ENCODE measurements at places on chromosomes 4 and X.

DNA sequence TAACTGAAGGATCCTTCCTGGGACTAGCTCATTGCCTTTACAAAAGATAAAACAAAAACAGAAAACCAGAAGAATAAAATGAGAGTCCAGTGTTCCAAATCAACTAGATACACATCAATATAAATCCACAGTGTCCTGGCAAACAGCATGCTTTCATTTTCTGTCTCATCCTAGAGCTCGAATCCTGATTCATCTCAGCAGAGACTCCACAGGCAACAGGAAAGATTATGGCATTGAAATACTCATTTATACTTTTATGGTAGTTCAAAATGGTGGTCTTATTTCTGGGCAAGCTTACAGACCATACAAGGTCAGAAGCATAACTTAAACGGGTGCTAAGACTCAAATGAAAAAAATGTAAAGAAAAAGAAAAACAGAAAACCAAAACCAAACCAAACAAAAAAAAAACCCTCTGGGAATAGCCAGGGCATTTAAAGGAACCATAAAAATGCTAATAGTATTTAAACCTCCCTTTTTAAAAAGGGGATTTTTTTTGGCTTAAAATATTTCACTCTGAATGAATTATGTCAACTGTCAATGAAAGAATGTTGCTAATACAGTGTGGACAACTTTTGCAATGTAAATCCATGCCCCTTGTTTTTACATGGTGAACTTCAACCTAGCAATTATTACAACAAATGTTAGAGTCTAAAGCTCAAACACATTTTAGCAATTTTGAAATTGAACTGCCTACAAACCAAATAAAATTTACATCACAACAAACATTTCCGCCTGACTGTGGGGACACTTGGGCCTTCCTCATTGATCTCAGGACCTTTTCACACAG is 57.9 kb downstream of the GPR101 start:
- no peak overlapping the region for H3K4me3 ChIP-seq
- H3K27me3 ChIP-seq: peaks cover 2% of the 10 kb centered on the region
- DNase-seq: no peak
- no peaks in the 10 kb centered on the region for H3K4me1 ChIP-seq
- no peak overlapping the region for H3K27ac ChIP-seq

DNA sequence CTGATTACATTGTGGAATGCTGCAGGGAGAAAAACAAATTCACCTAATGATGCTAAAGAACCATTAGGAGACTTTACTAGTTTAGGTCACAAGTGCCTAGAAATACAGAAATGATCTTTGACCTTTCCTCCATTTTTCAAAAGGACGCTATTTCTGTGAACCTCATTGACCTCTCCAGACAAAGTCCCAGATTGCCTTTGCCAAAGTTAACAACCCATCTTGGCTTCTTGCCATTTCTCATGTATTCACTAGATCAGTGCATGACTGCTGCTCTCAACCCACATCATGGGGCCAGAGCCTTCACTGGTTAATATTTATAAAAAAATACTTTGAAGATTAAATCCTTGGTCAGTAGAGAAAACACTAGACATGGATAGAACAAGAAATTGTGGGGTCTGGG is 19.9 kb upstream of the AR start:
- H3K27ac ChIP-seq: no peak overlapping the region
- H3K4me3 ChIP-seq: no peak overlapping the region
- no peaks in the 10 kb centered on the region for H3K27me3 ChIP-seq
- H3K4me1 ChIP-seq: no peaks in the 10 kb centered on the region
- no peak for DNase-seq

DNA sequence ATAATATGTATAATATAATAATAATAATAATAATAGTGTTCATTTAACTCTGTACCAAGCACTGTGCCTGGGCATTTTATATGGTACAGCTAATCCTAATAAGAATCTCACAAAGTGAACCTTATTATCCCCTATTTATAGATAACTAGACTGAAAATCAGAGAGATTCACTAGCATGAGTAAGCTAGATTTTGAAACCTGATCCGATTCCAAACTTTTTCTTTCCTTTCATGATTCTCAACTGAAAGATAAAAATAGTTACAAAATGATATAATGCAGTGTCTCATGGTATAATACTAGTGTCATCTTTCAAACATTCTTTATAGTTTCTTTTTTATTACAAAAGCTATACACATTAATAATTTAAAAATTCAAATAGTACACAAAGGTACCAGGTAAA is 55.9 kb upstream of the RNF128 start:
- H3K27ac ChIP-seq: no peak overlapping the region
- H3K4me1 ChIP-seq: no peaks in the 10 kb centered on the region
- no peaks in the 10 kb centered on the region for H3K27me3 ChIP-seq
- H3K36me3 ChIP-seq: no peaks in the 10 kb centered on the region
- H3K4me3 ChIP-seq: no peak overlapping the region
- no peak for DNase-seq

GRCh38 chr4:53963781-53964180 is 100.6 kb downstream of the CHIC2 start:
- no peaks in the 10 kb centered on the region for H3K36me3 ChIP-seq
- no peak overlapping the region for H3K4me3 ChIP-seq
- H3K27me3 ChIP-seq: no peaks in the 10 kb centered on the region
- peaks cover 3% of the 10 kb centered on the region for H3K4me1 ChIP-seq

DNA sequence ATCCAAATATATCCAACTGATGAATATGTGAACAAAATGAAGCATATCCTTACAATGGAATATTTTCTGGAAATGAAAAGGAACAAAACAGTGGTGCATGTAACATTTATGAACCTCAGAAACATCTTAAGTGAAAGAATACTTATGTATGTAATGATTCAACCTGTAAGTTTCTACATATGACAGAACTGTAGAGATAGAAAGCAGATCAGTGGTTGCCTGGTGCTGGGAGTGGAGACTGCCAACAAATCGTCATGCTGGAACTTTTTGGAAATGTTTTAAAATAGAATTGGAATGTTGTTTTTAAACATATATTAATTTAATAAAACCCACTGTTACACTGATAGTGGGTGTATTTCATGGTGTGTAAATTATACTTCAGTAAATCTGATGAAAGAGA is 667.5 kb downstream of the RAPGEF2 start:
- H3K36me3 ChIP-seq: no peaks in the 10 kb centered on the region
- H3K4me1 ChIP-seq: no peaks in the 10 kb centered on the region
- H3K4me3 ChIP-seq: no peak overlapping the region

DNA sequence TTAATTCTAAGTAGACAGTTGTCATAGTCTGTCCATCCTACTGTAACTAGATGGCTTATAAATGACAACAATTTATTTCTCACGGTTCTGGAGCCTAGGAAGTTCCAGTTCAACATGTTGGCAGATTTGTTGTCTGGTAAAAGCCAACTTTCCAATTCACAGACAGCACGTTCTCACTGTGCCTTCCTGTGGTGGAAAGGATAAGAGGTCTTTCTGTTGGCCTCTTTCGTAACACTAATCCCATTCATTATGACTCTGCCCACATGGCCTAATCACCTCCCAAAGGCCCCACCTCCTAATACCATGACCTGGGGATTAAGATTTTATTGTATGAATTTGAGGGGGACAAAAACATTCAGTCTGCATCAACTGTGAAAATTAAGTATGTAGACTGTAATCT is 83.2 kb downstream of the GALNTL6 start:
- no peak overlapping the region for H3K4me3 ChIP-seq
- no peaks in the 10 kb centered on the region for H3K27me3 ChIP-seq
- H3K4me1 ChIP-seq: no peaks in the 10 kb centered on the region

GRCh38 chr4:114025176-114025777 is 45.8 kb upstream of the ARSJ start:
- DNase-seq: no peak
- H3K27me3 ChIP-seq: no peaks in the 10 kb centered on the region
- H3K27ac ChIP-seq: no peak overlapping the region
- no peaks in the 10 kb centered on the region for H3K36me3 ChIP-seq
- H3K4me3 ChIP-seq: no peak overlapping the region

DNA sequence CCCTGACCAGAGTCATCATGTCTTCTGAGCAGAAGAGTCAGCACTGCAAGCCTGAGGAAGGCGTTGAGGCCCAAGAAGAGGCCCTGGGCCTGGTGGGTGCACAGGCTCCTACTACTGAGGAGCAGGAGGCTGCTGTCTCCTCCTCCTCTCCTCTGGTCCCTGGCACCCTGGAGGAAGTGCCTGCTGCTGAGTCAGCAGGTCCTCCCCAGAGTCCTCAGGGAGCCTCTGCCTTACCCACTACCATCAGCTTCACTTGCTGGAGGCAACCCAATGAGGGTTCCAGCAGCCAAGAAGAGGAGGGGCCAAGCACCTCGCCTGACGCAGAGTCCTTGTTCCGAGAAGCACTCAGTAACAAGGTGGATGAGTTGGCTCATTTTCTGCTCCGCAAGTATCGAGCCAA is 11.0 kb downstream of the MAGEA4 start:
- H3K4me3 ChIP-seq: no peak overlapping the region
- no peaks in the 10 kb centered on the region for H3K4me1 ChIP-seq
- no peak overlapping the region for H3K27ac ChIP-seq

- H3K4me3 ChIP-seq: no peak overlapping the region
- no peaks in the 10 kb centered on the region for H3K27me3 ChIP-seq
- H3K4me1 ChIP-seq: no peaks in the 10 kb centered on the region
Measured at GRCh38 chrX:54223581-54223980, 40.5 kb upstream of the FAM120C start.

DNA sequence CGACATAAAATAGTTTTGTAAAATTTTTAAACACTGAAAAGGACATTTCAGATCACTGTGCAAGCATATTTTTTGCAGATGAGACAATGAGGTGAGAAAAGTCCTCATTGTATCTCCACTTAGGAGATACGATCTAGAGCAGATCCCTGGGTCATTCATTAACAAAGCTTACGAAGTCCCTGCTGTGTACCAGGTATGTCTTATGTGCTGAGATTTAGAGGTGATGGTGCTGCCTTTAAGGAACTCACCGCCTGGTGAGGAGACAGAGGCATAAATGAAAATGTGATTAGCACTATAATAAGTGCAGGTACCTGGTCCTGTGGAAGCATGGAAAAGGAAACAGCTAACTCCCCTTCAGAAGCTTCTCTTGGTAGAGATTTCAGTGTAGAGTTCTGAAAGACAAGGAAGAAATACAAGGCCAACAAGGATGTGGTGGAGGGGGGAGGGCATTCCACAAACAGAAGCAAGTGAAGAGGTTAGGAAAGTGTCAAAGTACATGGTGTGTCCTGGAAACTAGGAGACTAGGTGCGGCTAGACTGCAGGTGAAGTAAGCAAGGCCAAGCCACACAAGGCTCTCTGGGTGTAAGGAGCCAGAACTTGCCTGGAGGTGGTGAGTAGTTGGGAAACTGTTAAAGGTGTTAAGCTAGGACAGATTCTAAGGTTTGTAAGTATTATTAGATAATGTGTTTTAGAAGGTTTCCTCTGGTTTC is 1.5 kb upstream of the NDNF start:
- H3K4me3 ChIP-seq: peak overlapping the region; percentile 16
- H3K4me1 ChIP-seq: peaks cover 2% of the 10 kb centered on the region
- H3K27me3 ChIP-seq: peaks cover 8% of the 10 kb centered on the region
- no peak overlapping the region for H3K27ac ChIP-seq

GRCh38 chr4:157572951-157573350 is 352.4 kb downstream of the GRIA2 start:
- no peak overlapping the region for H3K27ac ChIP-seq
- DNase-seq: no peak
- no peaks in the 10 kb centered on the region for H3K27me3 ChIP-seq
- no peaks in the 10 kb centered on the region for H3K4me1 ChIP-seq
- H3K4me3 ChIP-seq: no peak overlapping the region

All from glutamatergic neuron (in vitro differentiated cells).